ENCODE measurements at places on chromosomes 12 and 14.

GRCh38 chr12:71973687-71974086 lies 35.0 kb downstream of the TPH2 start:
- DNase-seq, result no peak

GRCh38 chr12:126182619-126183236 lies 1117.5 kb downstream of the AACS start:
- no peak for DNase-seq

DNA sequence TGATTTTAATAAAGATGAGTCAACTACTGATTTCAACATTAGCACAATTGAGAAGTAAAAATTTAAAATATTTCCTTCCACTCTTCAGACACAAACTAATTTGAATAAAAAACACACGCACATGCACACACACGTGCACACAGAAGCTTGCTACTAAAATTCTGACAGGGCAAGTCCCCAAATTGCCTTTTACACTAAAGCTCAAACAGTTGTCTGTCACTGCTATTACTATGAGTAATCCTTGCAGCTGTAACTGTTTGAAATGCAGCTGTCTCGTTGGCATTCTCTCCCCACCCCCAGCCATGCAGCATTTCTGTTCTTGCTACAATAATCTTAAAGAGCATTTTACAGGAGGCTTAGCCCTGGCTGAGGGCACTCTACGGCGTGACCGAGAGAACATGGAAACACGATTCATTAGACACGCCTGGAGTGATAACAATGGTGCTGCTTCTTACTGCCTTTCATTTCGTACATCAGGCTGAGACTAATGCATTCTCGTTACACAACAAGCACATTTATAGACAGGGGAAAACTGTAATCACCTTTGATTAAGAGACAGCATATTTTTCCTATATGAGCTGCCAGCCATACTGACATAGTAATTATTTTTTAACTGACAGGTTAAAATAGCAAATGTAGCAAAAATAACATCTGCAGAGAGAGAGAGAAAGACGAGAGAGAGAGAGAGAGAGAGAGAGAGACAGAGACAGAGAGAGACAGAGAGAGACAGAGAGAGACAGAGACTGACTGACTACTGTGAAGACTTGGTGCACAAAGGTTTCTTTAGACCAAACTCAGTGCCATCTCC lies 153.8 kb downstream of the MED13L start:
- no peak for DNase-seq

GRCh38 chr12:118013283-118013682 lies 3.2 kb upstream of the RFC5 start:
- DNase-seq, result no peak

- no peak for DNase-seq
Measured at GRCh38 chr12:61525331-61525730, 734.9 kb upstream of the USP15 start.

DNA sequence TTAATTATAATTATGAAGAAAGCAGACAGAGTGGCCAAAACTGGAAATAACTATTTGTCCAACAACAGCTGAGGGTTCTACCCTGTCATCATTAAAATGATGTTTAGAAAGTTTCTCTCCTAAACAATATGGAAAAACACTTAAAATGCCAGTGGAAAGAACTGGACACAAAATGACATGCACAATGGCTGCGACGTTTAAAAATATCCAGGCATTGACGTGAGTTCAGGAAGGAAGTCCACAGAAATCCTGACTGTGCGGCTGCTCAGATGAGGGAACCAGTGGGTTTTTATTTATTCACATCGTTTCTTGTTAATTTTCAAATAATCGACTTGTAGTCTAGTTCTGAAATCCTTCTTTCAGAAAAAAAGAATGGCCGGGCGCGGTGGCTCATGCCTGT lies 58.3 kb downstream of the CCNK start:
- DNase-seq, result no peak

GRCh38 chr12:5480218-5480937 lies 48.5 kb downstream of the NTF3 start:
- no peak for DNase-seq

DNA sequence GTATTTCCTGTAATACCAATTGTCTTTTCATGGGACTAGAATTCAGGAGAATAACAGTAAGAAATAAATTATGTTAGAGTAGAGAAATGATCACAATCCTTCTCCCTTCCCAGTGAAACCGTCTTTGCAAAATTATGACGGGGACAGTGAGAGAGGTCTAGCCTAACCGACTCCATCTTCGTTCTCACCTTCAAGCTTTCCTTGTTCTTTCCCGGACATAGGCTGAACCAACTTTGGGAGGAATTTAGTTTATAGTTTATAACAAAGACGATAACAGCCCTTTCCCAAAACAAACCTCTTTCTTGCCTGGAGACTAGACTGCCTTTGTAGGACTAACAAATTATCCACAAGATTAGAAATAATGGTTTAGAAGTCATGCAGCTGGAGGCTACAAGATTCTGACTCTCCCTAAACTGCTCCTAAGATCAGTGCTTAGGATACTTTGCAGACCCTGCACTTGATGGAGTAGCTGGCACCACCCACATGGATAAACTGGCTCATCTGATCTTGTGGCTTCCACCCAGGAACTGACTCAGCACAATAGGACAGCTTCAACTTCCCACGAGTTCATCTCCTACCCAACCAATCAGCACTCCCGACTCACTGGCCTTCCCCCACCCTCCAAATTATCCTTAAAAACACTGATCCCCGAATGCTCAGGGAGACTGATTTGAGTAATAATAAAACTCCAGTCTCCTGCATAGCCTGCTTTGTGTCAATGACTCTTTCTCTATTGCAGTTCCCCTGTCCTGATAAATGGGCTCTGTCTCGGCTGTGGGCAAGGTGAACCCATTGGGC lies 521.2 kb upstream of the TBX3 start:
- DNase-seq, result no peak

DNA sequence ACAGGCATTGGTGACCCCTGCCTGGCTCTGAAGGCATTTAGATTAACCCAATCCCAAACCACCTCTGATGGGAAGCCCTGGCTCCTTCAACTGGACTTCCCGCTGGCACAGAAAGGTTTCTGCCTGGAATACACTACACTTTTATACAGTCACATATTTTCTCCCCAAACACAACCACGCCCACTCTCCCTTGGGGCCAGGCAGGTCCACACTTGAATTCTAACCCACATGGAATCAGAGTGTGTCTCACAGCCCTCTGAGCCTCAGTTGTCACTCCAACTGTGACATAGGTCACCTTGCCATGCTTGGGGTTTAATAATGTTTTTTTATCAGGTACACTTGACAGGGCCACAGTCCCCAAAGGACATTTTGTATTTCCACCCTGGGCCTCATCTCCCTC lies 368.6 kb downstream of the BCL11B start:
- no peak for DNase-seq

DNA sequence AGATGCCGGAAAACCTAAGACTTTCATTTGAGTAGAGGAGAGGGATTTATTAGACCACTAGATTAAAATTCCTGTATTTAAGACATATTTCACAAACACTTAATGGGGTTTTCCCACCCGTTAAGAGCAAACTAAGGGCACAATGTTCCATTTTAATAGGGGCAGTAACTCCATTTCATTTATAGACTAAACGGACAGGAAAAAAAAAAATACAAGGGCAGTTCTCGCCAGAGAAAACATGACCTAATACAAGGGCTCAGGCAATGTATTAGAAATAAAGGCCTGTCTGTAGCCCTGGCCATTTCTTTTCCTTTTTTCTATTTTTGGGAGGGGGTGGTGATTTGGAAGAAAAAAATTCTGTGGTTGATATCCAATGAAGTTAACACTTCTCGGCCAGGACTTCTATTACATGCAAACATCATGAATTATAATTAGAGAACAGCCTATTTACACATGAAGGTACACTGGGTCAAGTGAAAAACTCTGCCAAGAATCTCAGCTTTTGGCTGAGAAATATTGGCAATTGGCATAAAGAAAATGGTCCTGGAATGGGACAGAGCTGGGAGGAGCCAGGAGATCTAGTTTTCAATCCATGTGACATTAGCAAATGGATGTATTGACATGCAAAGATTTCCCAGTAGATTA lies 641.1 kb upstream of the TBX3 start:
- DNase-seq, result no peak

- no peak for DNase-seq
Measured at GRCh38 chr12:89414851-89415250, 62.5 kb upstream of the DUSP6 start.

- no peak for DNase-seq
Measured at GRCh38 chr12:95193139-95193538, 24.1 kb downstream of the FGD6 start.

DNA sequence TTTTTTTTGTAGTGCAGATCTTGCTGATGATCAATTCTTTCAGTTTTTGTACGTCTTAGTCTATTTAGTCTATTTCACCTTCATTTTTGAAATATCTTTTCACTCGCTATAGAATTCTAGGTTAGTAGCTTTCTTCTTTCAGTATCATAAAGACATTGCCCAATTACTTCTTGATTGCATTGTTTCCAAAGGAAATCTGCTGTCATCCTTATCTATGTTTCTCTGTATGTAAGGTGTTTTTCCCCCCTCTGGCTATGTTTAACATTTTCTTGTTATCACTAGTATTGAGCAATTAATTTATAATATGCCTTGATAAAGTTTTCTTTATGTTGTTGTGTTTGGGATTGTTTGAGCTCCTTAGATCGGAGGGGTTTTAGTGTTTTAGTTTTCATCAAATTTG lies 171.9 kb downstream of the BMP4 start:
- DNase-seq, result no peak

Data from right lobe of liver (tissue), 6 donors.